ENCODE measurements at places on chromosomes 6 and 20. TPM values are rescaled to one million over a fixed set of nuclear protein-coding genes. Genes with fewer than 3 reads are reported as not detected.

DNA sequence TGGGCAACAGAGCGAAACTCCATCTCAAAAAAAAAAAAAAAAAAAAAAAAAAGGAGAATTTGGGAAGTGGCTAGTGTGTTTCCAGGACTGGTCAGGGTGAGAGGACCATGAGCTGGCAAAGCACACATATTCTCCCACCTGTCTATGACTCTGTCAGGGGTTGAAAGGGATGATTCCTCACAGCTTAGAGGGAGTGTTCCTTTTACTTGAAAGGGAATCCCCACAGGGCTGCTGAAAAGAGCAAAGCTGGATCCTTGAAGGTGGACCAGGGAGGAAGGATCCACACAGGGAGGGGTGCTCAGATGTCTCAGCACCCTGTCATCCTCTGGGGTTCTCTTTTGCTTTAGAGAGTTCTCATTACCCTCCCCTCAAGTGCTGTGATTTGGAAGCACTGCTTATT is 13.2 kb downstream of the MRAP2 start:
- no peak for DNase-seq

GRCh38 chr6:52590152-52590891 is 13.5 kb upstream of the TRAM2 start:
- no peak for DNase-seq

LHFPL5 gene
- not detected for polyA plus RNA-seq

ADGRG6 gene
- polyA plus RNA-seq, result 9.4 TPM

IMPG1 gene
- polyA plus RNA-seq, result not detected

F13A1 gene
- polyA plus RNA-seq, result not detected

ARFGEF3 gene
- polyA plus RNA-seq, result 0.14 TPM

DPPA5 gene
- not detected for polyA plus RNA-seq
